ENCODE measurements at places on chromosomes 2 and 18. TPM values are rescaled to one million over a fixed set of nuclear protein-coding genes. Genes with fewer than 3 reads are reported as not detected.

Gene TUBA3E
- 0.13 TPM for total RNA-seq

Gene DNAJC5G
- 0.44 TPM for total RNA-seq

Gene SERPINB13
- total RNA-seq = not detected

Gene AOX1
- total RNA-seq = 3.5 TPM

Gene MYOM1
- total RNA-seq = 0.17 TPM

GRCh38 chr18:67300498-67300897, 216.0 kb downstream of the DSEL start:
- no peak overlapping the region for H3K4me3 ChIP-seq
- no peak overlapping the region for H3K27ac ChIP-seq
- H3K36me3 ChIP-seq = peaks cover 9% of the 10 kb centered on the region
- DNase-seq = no peak

DNA sequence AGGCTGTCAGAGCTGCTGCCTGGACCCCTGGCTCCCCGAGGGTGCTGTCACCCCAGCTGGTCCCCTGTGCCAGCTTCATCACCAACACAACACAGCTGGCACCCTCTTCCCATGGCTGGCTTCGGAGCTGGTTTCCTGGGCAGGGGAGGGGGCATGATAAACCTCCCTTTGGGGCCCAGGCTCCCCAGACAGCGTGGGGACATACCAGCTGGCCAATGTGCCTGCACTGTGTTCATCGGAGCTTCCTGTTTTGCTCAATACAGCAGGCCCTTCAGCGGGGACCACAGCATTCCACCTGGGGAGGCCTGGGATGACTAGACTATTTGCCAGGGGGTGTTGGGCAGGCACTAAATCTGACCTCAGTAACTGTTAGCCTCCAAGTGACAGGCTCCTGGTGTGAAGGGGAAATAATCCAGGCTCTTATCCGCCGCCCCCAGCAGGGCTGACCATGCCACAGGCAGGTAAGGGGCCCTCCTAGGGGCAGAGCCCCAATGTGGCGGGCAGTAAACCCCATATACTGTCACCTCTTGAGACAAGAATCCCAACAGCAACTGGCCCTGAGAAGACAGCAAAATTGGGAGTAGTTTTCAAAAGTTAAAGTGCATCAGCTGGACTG, 44.6 kb downstream of the EMX1 start:
- peaks cover 13% of the 10 kb centered on the region for H3K36me3 ChIP-seq
- H3K4me3 ChIP-seq = no peak overlapping the region
- no peak for DNase-seq
- H3K27me3 ChIP-seq = no peaks in the 10 kb centered on the region
- no peak overlapping the region for H3K27ac ChIP-seq

DNA sequence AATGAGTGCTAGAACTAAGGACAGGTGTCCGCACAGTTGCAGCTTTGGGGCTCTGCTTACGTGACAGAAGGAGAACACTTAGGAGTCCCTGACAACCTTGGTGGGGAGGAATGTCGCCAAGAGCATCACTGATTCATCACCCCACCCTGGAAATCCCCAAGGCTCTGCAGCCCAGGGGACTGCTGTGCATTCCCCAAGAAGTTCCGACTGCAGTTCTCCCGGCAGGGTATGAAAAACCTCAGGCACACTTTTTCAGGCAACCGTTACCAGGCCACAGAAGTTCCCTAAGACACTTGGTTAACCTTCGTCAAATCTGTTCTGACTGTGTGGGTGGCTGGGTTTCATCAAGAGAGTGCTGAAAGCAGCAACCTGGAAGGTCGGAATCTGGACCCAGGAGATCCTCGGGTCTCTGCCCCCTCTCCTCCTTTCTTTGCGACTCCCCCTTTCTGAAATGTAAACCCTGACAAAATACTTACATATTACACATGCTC, 192.1 kb upstream of the CXCR4 start:
- no peaks in the 10 kb centered on the region for H3K27me3 ChIP-seq
- no peak overlapping the region for H3K27ac ChIP-seq
- DNase-seq = no peak

- no peaks in the 10 kb centered on the region for H3K4me1 ChIP-seq
- H3K27me3 ChIP-seq = no peaks in the 10 kb centered on the region
- no peak within 1 kb of the TSS for H3K27ac ChIP-seq
- H3K36me3 ChIP-seq = no peaks in the 10 kb centered on the region
- DNase-seq = peak; percentile 57
Observed at GRCh38 chr18:70288851-70289328, at the start of gene SOCS6. Gene SOCS6, plus strand, starts transcription at chr18:70289045. Its CDS starts 35,624 bp downstream, at chr18:70324669.

- no peak overlapping the region for H3K4me3 ChIP-seq
- H3K27ac ChIP-seq = no peak overlapping the region
- no peak for DNase-seq
- H3K36me3 ChIP-seq = peaks cover 3% of the 10 kb centered on the region
- peaks cover 3% of the 10 kb centered on the region for H3K4me1 ChIP-seq
- H3K27me3 ChIP-seq = no peaks in the 10 kb centered on the region
Observed at GRCh38 chr2:10847008-10847407, 34.4 kb upstream of the PDIA6 start.

GRCh38 chr18:36582988-36583745, 245.6 kb downstream of the TPGS2 start:
- H3K4me3 ChIP-seq = peak overlapping the region; percentile 5
- H3K27ac ChIP-seq = no peak overlapping the region
- DNase-seq = peak; percentile 86
- no peaks in the 10 kb centered on the region for H3K27me3 ChIP-seq

- no peaks in the 10 kb centered on the region for H3K36me3 ChIP-seq
- H3K27ac ChIP-seq = no peak overlapping the region
- H3K27me3 ChIP-seq = no peaks in the 10 kb centered on the region
- no peaks in the 10 kb centered on the region for H3K4me1 ChIP-seq
Observed at GRCh38 chr2:102064679-102065674, 73.2 kb downstream of the IL1R2 start.

- H3K27me3 ChIP-seq = no peaks in the 10 kb centered on the region
- no peaks in the 10 kb centered on the region for H3K4me1 ChIP-seq
- H3K4me3 ChIP-seq = no peak overlapping the region
- H3K27ac ChIP-seq = no peak overlapping the region
Observed at GRCh38 chr2:226995625-226996041, 159.8 kb downstream of the RHBDD1 start.

DNA sequence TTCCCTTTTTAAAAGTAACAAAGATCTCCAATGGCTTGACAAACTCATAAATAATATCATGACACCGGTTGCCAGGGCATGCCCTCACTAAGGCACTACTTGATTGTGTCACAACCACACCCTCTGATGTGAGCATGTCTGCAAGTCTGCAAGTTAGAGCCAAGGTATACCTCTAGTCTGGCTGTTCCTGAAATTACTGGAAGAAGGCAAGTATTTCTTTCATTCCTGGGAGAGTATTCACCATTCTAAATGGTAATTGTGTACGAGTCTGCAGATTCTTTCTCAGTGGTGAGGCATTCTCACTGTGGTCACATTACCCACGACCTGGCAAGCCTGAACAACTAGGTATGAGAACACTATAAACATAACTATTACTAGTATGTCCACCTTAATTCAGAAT, 25.7 kb upstream of the RNU4ATAC start:
- peaks cover 38% of the 10 kb centered on the region for H3K36me3 ChIP-seq
- H3K4me1 ChIP-seq = no peaks in the 10 kb centered on the region
- no peak for DNase-seq
- H3K4me3 ChIP-seq = no peak overlapping the region

GRCh38 chr2:174996622-174997021, 8.6 kb downstream of the CHN1 start:
- H3K27me3 ChIP-seq = no peaks in the 10 kb centered on the region
- H3K4me3 ChIP-seq = no peak overlapping the region
- no peak overlapping the region for H3K27ac ChIP-seq

DNA sequence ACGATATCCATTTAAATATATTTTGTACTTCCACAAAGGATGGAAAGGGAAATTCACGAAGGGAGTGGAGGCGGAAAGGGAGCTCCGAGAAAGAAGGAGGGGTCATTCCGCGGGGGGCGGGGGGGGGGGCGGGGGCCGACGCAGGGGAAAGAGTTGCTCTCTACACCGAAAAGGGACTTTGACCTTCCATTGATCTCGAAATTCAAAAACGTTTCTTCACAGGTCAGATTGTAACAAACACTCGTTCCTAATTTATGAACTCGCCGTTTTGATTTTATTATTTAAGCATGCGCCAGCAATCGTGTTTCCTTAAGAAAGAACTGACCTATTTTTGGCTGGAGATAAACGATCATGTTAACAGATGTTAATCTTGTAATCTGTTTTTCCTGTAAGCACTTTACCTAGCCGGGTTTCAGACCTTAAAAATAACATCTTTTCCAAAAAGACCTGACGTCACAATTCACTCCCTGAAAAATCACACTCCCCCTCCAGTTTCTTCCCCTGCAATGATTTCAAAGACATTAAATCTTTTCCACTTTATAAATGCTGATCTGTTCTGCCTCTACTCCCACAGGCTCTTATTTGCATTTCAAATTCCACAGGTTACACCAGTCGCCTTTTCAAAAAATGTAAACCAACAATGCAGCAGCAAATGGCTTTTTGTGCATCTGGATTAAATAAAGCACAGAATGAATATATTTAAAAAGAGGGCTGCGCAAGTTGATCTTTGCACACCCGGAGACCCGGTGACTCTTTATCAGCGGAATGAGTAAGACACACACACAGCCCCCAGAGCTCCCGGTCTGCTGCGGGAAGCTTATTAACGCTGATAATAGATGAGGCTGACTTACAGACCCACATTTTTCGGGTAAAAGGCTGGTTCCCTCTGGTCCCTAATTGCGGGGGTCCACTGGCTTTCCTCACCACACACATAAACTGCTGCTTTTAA, 1.6 kb downstream of the ZNF516 start:
- peaks cover 9% of the 10 kb centered on the region for H3K27me3 ChIP-seq
- no peaks in the 10 kb centered on the region for H3K4me1 ChIP-seq
- H3K27ac ChIP-seq = no peak overlapping the region
- H3K36me3 ChIP-seq = no peaks in the 10 kb centered on the region

DNA sequence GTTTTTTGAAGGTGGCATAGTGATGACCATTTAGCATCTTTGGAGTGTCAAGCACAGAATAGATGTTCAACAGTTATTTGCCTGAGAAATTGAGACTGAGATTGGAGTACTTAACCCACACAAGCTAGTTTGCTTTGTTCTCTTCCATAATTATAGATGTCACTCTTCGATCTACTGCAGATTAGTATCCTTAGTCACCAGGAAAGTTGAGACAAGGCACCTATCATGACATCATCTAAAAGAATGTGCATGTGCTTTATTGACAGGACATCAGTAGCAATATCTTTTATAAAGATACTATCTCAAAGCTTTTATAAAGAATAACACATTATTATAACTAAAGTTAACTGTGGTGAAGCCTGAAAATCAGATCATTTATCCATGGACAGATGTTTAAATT, 6.4 kb downstream of the VRK2 start:
- no peak for DNase-seq
- no peaks in the 10 kb centered on the region for H3K27me3 ChIP-seq
- no peak overlapping the region for H3K4me3 ChIP-seq
- peaks cover 7% of the 10 kb centered on the region for H3K36me3 ChIP-seq
- peaks cover 4% of the 10 kb centered on the region for H3K4me1 ChIP-seq

DNA sequence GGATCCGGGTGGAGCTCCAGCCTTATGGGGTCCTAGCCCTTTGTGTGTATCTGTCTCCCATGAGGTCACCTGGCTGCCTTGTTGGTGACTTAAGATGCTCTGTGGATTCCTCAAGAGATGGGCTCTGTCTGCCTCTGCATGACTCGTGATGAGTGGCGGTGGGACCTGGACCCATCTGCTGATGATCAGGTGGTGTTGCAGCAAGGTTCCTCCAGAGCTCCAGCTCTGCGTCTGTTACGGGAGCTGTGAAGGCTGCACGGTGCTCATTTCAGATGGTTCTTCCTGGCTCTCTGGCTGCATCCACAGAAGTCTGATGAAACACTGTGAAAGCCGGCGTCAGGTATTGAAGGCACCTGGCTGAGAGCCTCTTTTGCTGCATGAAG, 2.4 kb downstream of the AGAP1 start:
- H3K4me3 ChIP-seq = peak overlapping the region; percentile 39
- H3K27ac ChIP-seq = no peak overlapping the region
- H3K4me1 ChIP-seq = peaks cover 10% of the 10 kb centered on the region
- H3K27me3 ChIP-seq = no peaks in the 10 kb centered on the region
- no peaks in the 10 kb centered on the region for H3K36me3 ChIP-seq
- no peak for DNase-seq

DNA sequence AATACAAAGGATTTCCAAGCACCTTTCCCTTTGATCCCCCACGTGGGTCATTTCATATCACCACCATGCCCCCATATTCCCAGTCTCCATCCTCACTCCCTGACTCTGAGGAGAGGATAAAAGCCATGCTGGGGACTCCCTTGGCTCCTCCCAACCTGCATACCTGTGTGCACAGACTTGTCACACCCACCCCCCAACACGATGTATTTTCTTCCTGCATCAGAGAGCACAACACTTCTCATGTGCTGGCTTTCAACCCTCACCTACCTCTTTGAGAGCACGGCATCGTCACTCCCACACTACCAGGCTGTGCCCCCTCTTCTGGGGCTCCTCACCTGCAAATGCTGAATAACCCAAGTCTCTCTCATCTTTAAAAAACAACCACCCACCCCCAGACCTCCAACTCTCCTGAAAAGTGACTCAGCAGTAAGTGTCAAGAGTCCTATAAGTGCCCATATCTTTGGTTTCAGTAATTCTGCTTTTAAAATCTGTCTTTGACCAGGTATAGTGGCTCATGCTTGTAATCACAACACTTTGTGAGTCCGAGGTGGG, 53.1 kb downstream of the AP1S3 start:
- no peaks in the 10 kb centered on the region for H3K27me3 ChIP-seq
- no peak for DNase-seq
- H3K4me3 ChIP-seq = no peak overlapping the region
- 0 out of 2 replicates have a peak, but pooled peaks cover 3% of the 10 kb centered on the region for H3K4me1 ChIP-seq
- H3K27ac ChIP-seq = no peak overlapping the region
- H3K36me3 ChIP-seq = no peaks in the 10 kb centered on the region

DNA sequence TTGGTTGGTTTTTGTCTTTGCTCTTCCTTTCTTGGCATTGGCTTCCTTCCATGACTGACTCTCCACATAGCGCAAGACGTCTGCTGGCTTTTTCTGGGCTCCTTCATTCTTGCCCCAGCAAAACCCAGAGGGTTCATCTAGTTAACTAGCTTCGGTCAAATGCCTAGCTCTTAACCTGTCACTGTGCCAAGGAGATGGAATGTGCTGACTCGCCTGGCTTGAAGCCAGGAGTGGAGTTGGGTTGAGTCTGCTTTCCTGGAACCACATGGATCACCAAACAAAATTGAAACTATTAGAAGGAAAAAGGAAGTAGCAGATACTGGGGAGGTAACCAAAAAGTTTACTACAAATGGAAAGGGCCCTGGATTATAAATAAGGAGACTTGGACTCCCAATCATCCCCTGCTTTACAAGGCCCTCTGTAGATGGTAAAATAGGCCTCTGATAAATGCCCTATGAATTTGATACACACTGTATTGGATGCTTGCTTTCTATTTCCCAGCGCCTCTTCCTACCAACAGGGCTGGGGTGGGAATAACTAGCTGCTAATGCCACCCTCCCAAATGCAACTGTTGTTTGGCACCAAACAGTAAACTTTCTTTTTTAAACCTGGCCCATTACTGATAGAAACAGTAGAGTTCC, 11.3 kb downstream of the MALT1 start:
- H3K27ac ChIP-seq = no peak overlapping the region
- H3K4me1 ChIP-seq = no peaks in the 10 kb centered on the region
- H3K36me3 ChIP-seq = peaks cover 3% of the 10 kb centered on the region
- no peak for DNase-seq
- no peak overlapping the region for H3K4me3 ChIP-seq
